ENCODE measurements at places on chromosomes 16 and 17.

DNA sequence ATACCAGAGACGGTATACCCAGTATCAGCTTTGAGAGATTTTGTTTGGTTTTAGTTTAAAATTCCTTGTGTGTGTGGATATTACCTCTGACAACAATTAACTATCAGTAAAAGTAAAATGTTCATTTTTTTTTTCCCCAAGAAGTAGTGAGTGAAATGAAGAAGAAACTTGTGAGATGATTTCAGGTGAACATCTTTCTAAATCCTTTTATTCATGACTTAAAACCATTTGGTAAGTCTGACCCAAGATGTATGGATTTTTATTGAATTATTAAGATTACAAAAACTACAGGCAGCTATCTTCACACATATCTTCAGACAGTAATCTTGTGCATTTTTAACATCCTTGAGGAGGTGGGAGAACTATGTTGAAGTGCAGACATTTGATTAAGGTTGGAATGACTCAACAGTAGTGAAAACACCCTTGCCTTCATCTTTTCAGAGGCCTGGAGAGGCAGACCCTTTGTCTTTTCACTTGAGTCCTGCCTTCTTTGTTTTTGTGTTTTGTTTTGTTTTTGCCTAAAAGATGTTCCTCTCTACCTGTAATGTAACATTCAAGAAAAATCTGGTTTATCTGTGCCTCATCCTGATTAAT is 240.3 kb upstream of the TBX2 start:
- no peak for DNase-seq

GRCh38 chr16:68564382-68564985 is 25.4 kb downstream of the ZFP90 start:
- DNase-seq, result no peak

DNA sequence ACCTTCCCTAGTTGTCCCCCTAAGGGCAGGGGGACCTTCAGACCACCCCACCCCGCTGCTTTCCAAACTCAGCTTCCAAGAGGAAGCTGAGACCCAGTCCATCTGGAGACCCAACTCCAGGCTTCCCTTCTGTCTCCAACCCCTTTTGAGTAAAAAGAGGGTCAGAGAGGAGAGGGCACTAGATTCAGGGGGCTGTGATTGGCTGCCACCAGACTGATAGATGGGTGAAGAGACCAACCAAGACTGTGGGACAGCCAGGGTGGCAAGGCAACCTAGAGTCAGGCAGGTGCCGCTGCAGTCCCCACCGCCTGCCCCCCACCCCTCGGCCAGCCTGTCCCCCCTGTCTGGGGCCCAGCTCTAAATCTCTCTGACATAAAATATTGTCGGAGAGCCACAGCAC is 92.5 kb downstream of the SDK2 start:
- peak; percentile 45 for DNase-seq

- no peak for DNase-seq
Observed at GRCh38 chr16:63315229-63315628, 1279.0 kb upstream of the CDH8 start.

GRCh38 chr16:24075302-24075701 is 180.8 kb upstream of the CACNG3 start:
- no peak for DNase-seq

DNA sequence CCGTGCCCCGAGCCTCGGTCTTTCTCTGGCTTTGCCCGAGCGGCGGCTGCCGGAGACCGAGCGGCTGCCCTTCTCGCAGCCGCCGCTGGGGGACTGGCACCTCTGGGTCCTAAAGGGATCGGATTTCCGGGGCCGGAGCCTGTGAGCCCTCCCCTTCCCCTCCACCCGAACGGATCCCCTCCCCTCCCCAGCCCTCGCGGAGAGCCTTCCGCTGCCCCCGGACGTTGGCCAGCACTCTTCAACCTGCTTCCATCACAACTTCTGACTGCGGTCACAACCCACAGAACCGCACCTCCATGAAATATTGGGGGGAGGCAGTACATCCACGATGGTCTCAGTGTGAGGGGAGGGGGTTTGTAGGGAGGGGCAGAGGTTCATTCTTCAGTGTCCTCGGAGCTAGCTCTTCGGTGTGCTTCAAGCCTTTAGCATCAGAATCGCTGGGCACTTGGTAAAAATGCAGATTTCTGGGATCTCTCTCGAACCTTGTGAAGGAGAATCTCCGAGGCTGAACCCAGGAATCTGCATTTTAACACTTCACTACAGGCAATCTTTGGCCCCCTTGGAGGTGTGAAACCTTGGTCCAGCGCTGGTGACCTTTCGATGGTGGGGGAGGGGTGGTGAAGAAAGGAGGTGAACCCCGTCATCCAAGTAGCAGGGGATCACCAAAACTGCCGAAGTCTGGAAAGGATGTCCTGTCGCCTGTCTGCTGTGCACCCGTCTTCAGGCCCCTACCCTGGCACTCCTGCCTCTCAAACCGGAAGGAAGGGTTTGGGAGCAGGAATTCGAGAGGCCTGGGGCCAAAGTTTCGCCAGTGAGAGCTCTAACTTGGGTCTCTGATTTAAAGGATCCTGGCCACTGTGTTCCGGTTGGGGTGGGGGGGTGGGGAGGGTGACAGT is 812 bp upstream of the PPP1R9B start:
- DNase-seq, result peak; percentile 91

DNA sequence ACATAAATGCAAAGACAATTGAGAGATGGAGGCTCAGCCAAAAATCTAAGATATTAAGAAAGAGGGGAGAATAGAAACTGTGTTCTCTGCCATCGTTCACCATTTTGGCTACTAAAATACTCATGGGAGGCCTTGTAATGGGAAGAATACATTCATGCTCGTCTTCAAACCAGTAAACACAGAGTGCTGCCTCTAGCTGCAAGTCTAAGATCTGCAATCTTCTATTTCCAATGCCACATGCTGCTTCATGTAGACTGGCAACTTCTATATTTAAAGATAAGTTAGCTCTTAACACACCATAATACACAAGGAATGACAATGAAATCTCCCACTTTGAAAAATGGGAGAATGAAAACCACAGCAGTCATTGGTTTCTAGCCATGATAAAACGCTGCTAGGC is 387.3 kb downstream of the HS3ST3B1 start:
- no peak for DNase-seq

DNA sequence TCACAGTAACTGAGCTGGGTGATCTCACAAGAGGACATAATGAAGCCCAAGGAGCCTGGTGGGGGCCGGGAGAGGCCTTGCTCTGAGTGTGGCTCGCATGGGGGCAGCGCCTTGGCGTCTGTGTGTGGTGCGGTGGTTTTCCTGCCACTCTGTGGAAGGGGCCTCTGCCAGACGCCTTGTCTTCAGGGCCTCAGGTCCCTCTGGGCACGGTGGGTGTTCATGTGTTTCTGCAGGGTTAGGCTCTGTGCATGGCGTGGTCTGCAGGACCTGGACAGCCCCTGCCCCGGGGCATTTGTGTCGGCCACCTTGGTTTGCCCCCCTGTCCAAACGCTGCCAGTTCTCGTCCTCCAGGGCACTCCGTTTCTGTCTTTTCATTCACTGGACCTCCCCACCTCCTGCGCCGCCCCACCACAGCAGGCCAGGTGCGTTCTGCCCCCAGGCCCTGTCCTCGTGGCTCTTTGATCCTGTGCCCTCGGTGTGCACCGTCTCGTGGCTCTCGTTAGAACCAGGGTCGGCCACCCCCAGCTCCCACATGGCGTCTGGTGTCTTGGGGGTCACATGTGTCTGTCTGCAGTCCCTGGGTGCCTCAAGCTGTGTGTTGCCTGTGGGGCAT is 43.7 kb upstream of the ZNF750 start:
- DNase-seq, result no peak

DNA sequence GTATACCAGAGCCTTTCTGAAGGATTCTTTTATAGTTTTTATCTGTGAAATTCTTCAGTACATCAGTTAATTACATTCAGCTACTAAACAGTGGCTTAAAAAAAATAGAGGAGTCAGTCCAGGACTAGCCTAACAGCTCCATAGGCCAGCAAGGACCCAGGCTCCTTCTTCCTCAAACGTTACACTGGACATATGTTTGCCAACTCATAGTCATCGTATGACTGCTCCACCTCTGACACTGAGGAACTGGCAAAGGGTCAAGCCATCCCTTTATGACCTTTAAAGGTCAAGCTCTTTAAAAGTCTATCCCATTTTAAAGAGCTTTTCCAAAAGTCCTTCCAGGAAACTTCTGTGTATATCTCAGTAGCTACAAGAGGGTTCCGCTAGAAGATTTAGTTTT is 36.6 kb downstream of the PHLPP2 start:
- no peak for DNase-seq

DNA sequence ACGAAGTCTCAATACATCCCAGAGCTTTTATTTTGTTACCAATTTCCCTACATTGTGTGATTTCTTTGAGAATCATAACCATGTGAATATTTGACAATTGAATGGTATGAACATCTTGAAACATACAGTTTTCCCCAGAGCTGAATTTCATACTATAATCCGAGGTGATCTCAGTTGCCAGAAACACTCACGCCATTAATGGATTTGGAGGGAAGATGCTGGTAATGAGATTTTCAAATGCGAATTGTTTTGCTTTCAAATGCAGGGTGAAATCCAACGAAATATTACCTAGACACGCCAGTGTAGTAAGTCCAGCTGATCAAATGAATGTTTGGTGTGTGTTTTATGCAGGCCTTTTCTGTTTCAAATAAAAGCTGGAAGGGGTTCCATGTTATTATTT is 277.8 kb upstream of the CDH5 start:
- DNase-seq, result no peak

DNA sequence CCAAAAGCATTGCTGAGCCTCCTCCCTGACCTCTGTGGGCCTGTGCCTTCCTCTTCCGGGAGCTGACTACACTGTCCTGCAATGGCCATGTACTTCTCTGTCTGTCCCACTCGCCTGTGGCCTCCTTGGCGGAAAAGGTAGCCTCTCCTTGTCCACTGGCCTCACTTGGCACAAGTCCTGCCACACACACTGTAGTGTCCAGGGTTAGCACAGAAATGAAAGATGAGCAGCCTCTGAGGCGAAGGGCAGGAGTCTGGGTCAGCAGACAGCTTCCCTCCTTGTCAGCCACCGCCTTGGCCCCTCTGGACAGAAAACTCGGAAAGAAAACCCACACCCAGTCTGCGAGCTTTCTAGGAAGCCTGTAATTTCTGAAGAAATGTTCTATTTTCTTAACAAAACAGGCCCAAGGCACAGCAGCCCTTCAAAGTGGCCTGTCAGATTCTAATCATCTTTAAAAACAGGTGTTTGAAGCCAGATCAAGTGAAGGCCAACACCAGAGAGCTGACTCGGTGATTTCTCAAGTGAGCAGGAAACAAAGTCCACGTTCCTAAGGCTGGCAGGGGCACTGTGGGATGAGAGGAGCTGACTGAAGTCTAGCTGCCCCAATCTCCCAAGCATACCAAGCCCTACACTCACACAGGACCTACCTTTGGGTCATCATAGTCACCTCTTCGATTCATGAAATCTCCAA is 67.2 kb downstream of the GTF3C1 start:
- DNase-seq, result no peak

- DNase-seq, result no peak
Observed at GRCh38 chr16:2825049-2825742, 4.9 kb upstream of the ZG16B start.

- DNase-seq, result no peak
Observed at GRCh38 chr16:85166699-85167588, 54.7 kb upstream of the CIBAR2 start.

DNA sequence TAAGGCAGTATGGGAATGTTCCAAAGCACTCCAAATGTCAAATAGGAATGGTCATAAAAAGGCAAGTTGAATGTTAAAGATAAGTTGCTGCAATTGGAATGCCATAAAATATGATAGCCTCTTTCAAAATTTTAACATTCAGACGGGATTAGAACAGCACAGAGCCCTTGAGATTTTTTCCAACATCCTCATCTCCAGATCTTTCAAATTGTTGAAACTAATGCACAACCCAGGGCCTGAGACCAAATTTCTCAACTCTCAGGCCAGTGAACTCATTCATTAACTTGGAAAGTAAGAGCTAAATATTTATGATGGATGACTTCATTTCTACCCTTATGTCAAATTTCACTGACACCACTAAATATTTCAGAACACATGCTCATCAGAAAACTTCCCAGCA is 346.5 kb upstream of the XYLT1 start:
- DNase-seq, result no peak

GRCh38 chr16:86519649-86520316 is 9.5 kb downstream of the FOXF1 start:
- peak; percentile 39 for DNase-seq

DNA sequence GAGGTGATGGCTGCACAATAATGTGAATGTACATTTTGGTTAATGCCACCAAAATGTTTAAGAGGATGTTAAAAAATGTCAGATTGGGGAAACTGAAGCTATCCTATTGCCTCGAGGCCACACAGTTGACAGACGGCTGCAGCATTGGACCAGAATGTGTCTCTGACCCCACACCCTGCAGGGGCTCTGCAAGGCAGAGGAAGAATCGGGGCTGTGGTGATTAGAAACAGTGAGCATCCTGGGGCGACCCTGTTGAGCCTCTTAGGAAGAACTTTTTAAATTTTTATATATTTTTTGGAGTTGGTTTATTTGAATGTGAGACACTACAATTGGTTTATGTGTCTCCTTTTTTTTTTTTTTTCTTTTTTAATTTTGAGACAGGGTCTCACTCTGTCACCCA is 15.0 kb upstream of the ADORA2B start:
- no peak for DNase-seq

DNA sequence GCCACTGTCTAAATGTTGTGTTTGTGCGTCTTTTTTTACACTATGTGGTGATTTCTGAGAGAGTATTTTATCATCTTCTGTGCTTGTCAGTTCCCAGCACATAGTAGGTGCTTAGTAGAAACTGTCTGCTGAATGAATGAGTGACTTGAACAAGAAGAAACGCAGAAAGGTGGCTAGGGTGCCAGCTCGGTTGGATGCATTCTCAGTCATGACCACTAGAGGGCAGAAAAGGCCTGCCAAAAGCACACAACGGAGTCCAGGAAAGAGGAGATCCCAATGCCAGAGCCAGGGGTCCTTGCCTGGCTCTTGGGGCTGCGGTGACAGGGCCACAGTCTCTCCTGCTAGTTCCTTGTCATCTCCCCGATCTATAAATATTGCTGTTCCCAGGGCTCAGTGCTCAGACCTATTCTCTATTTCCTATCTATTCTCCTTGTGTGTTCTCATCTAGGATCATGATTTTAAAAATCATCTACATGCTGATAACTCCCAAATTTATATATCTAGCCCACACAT is 57.3 kb upstream of the CCL1 start:
- DNase-seq, result peak; percentile 64

GRCh38 chr17:41563607-41564170 is 8.2 kb downstream of the KRT9 start:
- no peak for DNase-seq

- DNase-seq, result peak; percentile 21
Observed at GRCh38 chr17:56908001-56908542, 5.8 kb downstream of the TRIM25 start.

DNA sequence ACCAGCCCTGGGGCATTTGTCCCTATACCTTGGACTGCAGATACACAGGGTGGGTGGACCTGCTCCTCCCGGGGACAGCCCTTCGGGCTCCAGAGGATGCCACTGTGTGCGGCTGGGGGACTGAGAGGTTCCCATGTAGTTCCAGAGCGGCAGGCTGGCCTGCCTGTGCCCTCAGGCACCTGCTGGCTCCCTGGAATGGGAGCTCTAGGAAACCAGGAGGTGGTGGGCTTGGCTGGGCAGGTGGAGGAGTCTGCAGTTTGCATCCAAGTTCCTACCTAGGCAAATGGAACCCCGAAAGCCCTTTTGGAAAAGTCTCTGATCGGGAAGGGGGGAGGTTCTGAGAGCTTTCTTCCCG is 982 bp downstream of the DBNDD1 start:
- DNase-seq, result no peak

- DNase-seq, result no peak
Observed at GRCh38 chr16:85216522-85217375, 104.5 kb upstream of the CIBAR2 start.
